ENCODE measurements at places on chromosomes 11 and 22.

DNA sequence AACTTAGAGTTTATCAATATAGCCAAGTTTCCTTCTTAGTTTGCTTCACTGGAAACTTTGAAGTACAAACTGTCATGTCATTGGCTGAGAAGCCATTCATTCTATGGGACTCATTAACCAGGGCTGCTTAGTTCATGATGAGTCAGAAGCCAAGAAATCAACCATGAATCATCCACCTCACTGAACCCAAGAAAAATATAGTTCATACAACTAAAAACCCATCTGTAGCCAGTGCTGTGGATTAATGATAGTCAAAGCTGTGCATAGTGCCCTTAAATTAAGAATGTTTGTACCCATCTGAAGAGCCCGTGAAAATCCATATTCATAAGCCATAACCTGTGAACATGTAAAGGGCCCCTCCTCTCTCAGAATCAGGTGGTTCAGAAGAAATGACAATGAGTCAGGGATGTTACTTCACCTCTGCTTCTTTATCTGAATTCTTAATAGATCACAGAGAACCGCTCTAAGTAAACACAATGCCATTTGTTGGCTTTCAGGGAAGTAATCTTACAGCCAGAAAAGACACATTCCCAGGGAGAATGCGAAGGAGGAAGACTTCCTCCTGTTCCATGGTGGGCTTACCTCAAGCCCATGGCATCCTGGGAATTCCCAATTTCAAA is 25.4 kb downstream of the MMP20 start:
- no peak for DNase-seq

GRCh38 chr11:65236194-65237059 is 25.3 kb upstream of the POLA2 start:
- no peak for DNase-seq

- no peak for DNase-seq
Measured at GRCh38 chr22:36328635-36329253, 59.0 kb downstream of the MYH9 start.

DNA sequence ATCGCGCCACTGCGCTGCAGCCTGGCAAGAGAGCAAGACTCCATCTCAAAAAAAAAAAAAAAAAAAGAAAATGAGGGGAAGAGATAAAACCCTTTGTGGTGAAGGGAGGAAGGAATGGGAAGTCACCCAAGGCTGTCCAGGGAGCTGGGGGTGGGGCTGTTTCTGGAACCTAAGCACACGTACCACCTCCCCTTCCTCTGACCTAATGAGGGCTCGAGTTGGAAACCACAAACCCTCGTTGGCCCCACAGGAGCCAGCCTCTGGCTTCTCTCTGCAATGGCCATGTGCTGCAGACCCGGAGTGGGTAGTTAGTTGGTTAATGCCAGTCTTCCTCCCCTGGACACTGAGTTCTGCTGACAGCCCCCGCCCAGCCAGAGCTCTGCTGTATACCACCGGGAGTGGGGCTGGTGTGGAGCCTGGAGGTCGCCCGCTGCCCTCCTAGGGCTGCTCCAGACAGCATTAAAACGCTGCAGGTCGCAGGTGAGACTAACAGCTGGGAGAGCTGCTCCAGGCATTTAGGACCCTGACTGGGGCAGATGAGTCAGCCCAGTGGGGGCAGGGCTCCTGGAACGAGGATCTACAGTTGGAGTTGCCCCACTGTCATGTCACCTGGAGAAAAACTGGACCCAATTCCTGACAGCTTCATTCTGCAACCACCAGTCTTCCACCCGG is at the start of gene LGALS12:
Gene LGALS12, plus strand, starts transcription at position 228 of the 672 bp plus-strand sequence. Its CDS starts 375 bp downstream, at position 603.
- DNase-seq, result no peak

- DNase-seq, result no peak
Measured at GRCh38 chr11:68827733-68828132, 14.0 kb downstream of the CPT1A start.

- no peak for DNase-seq
Measured at GRCh38 chr11:34586488-34587281, 34.2 kb upstream of the EHF start.

DNA sequence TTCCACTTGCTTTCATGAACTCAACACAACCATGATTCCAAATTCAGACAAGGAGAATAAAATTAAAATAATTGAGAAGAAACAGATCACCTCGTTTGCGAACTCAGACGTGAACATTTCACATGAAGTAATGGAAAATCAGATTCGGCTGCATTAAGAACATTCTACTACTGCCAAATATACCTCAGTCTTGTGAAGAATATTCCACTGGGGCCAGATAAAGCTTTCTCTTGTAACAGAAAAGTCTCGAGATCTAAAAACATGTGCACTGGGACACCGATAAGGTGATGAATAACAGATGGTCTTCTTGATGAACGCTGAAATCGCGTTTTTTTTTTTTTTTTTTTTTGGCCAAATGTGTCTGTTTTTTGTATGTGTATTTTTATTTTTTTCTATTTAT is 761.1 kb downstream of the BRD1 start:
- no peak for DNase-seq

DNA sequence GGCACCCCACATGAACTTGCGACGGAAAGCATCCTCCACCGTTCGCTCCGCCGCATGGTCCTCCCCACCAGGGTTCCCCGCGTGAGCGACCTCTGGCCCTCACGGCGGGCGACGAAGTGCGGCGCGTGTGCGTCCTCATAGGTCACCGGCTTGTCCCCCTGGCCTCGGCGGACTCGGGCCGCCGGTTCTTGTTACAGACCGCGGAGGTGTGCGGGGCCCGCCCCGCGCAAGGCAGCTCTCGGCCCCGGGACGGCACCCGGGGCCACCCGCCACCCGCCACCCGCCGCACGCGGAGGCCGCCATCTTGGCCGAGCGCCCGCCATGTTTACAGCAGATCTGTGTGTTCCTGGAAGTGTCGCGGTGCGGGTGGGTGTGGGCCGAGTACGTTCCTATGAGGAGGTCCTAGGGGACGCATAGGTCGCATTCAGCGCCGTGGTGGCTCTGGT is 3.5 kb upstream of the IFITM2 start:
- DNase-seq, result no peak

- peak; percentile 77 for DNase-seq
Measured at GRCh38 chr11:119361056-119361787, 14.7 kb upstream of the MFRP start.

GRCh38 chr22:31625661-31626426 is 36.2 kb downstream of the PISD start:
- DNase-seq, result no peak

DNA sequence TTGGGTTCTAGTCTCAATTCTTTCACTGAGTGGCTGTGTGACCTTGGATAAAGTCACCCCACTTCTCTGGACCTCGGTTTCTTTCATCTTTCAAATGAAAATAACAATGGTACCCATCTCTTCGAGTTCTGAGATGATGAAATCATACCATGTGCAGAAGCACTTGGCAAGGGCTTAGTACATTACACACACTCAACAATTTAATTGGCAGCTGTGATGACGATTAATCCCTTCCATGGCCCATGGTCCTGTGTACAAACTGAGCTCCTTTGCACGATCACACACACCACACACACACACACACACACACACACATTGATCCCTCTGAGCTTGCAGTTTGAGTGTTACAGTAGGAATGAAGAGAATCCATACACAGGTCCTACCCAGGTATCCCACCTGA is 103.4 kb upstream of the ASPHD2 start:
- DNase-seq, result no peak

- DNase-seq, result no peak
Measured at GRCh38 chr11:24637520-24637919, 140.7 kb downstream of the LUZP2 start.

GRCh38 chr11:92109466-92109865 is 115.2 kb upstream of the FAT3 start:
- no peak for DNase-seq

DNA sequence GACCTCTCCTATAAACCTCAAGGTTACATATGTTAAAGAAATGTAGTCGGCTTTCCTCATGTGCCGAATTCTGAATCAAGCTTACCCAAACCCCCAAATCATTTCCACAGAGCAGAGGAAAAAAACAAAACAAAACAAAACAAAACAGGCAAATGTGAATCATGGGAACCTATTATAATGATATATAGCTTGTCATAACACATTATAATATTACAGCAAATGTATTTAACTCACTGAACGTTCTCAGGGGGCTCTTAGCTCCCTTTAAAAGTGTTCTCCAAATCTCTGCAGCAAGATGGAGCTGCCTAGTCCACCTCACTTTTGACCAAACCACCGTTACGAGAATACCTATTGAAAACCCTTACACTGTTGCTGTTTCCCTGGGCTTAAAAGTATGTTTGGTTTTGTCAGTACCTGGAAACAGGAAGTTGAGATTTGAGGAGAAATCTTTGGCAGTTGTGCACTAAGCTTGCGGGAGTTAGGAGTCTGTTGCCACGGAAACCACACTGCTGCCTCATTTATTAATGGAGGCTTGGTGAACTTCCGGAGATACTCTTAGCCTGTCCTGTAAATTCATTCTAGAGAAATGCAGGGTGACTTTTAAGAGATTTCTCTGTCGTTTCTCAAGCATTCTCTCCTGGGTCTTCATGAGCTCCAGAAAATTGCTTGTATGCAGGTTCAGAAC is 167.0 kb upstream of the RASSF10 start:
- DNase-seq, result no peak

DNA sequence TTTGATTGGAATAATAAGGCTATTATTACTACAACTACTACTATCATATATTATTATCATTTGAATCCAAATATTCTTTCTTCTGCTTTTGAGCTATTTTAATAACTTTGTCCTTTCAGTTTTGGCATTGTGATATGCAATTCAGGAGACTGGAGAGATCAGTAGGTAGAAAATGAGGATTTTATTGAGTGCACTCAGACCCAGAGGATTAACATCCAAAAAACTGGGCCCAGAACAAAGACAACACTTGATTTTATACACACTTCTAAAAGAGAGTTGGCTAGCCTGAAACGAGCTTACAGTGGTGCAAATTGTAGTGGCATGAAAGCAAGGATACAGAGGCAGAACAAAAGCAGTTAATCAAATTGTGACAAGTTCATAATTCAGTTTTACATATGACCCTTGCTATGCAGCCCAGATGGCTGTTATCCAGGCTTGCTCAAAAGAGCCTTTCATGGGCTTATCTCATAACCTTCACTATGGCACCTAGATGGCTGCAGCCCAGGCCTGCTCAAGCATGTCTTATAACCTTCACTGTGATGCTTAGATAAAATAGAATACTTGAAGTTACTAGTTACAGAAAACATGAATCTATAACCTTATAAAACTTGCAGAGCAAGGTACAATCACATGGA is 796.3 kb upstream of the RAG2 start:
- DNase-seq, result no peak

DNA sequence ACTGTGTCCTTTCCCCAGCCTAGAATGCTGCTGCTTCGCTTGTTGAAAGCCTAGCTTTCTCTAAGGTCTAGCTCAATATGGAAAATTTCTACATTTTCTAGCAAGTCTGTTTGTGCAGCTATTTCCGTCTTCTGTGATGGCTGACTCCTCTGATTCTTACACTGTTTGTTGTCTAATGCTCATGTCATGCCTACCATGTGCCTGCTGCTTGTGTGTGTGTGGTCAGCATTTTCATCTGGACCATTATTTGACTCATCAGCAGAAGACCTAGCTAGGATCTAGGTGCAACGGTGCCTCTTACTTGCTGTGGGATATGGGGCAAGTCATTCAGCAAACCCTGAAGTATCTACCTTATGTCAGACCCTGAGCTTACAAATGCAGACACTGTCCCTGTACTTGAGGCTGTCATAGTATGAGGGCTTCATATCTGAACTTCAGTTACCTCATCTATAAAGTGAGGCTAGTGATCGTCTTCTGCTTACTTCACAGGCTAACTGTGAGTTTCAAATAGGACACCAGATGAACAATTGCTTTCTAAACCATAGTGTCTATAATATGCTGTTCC is 86.5 kb upstream of the MYO18B start:
- DNase-seq, result no peak

- DNase-seq, result no peak
Measured at GRCh38 chr22:28742562-28742962, 723 bp downstream of the HSCB start.

- no peak for DNase-seq
Measured at GRCh38 chr11:11534981-11535380, 86.8 kb downstream of the GALNT18 start.

DNA sequence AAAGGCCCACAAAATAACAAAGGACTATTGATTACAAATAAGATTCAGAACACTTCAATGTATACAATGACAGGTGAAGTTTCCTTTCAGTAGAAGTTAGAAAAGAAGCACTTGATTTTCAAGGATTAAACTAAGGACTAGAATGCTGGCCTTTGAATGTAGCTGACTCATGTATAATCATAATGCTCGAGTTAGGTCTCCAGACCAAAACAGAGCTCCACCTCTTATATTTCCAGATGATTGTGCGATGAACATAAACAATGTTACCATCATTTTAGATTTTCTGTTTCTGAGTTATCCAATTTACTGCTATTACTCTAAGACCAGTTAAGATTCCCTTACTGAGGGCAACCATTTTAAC is 40.4 kb upstream of the RAPSN start:
- no peak for DNase-seq

- no peak for DNase-seq
Measured at GRCh38 chr11:128616161-128616560, 28.8 kb upstream of the ETS1 start.

DNA sequence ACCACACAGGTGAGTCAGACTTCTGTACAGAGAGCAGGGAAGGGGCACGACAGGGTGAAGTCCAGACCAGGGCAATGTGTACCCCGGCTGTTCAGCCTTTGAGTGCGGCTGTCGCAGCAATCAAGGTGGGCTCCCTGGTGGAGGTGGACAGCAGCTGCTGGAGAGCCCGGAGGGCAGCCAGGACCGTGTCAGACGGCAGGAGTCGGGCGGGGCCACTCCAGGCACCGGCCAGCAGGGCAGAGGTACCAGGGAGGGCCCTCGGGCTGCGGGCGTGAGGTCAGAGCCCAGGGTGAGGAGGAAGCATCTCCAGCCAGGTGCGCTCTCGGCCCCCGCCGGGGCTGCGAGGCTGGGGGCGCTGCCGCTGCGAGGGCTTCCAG is 802 bp upstream of the PIM3 start:
- DNase-seq, result peak; percentile 53

GRCh38 chr11:80846979-80847378 is 1406.1 kb upstream of the TENM4 start:
- DNase-seq, result no peak

DNA sequence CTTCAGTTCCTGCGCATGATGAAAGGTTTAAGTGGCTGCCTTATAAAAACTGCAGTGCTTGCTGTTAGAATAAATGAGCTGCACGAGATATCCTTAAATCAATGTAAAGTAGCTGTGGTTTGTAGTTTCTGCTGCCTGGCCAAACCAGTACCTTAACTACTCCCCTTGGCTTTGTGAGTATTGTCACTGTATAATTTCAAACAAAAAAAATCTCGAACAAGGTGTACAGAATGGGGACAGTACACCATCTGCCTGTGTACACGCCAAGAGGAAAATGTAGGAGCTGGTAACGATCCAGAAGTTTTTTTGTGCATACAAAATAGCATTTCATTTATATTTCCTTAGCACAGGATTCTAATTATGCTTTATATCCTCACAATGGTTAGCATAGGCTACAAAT is 20.6 kb upstream of the NDUFC2 start:
- DNase-seq, result no peak

GRCh38 chr11:34924714-34925113 is 8.3 kb downstream of the PDHX start:
- DNase-seq, result no peak
